ENCODE measurements at places on chromosomes 5 and 9. TPM values are rescaled to one million over a fixed set of nuclear protein-coding genes. Genes with fewer than 3 reads are reported as not detected.

- no peak for DNase-seq
These were observed 135.0 kb upstream of the RASA1 start for GRCh38 chr5:87132696-87133095.

DNA sequence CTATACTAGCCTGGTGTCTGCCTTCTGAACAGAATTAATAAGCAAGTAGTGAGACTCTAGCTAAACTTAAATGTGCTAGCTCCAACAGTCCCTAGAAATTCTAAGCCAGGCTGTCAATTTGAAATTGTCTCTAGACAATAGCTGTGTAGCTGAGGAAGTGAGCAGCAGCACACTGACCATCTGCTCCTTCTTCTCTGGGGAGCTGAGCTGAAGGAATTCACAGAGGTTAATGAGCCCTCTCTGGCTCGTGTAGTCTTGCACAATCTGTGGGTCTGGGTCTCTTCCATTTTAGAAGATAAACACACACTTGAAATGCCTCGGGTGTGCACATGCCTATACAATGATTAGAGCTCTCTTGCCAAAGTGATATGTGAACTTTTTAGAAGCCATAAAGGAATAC is 63.5 kb upstream of the BARX1 start:
- DNase-seq, result no peak

FOXI1 gene
- total RNA-seq, result 0.44 TPM

SLC23A1 gene
- not detected for total RNA-seq

GRCh38 chr5:157109744-157110143 is 900 bp upstream of the HAVCR2 start:
- DNase-seq, result no peak

DNA sequence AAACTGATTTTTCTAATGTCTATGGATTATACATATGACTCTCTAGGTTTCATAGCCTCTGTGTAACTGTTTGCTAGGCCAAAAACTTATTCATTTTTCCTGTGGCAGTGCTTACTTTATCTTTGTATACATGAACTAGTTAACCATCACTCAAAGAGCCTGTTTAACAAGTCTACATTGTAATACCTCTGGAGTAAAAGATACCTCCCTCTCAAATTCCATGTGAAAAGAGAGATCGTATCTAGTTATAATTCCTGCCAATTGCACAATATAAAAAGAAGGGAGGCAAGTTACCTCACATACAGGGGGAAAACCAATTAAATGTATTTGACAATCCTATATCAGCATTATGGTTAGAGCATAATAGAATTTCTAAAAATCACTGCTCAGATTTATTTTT is 271.9 kb upstream of the ST8SIA4 start:
- DNase-seq, result no peak

- no peak for DNase-seq
These were observed 275.4 kb downstream of the SLIT3 start for GRCh38 chr5:169025491-169025890.

PCDHGC4 gene
- 0.57 TPM for total RNA-seq
